ENCODE measurements at places on chromosomes 3 and 15.

- DNase-seq = no peak
Measured at GRCh38 chr3:28042095-28042635, 199.3 kb upstream of the CMC1 start.

DNA sequence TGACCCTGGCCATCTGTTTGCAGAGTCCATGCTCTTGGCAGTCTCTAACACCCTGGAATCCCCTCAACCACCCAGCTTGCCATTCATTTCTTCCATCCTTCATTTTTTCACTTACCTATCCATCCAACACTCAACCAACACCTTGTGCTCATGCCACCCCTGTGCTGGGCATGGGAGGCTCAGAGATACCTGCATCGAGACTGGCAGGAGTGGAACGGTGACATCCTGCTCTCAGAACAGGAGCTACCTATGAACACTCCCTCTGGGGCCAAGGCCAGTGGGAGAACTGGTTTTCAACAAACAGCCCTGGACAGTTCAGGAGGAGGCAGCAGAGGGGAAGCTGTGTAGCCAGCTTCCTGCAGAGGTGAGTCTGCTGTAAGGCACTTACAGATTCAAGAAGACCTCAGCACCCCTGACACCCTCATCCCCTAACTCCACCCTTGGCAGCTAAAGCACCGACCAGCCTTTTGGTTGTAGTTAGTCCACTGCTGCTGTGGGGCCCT is 19.5 kb upstream of the ATP2B2 start:
- no peak for DNase-seq

GRCh38 chr15:29601811-29602210 is 220.5 kb downstream of the TJP1 start:
- no peak for DNase-seq

DNA sequence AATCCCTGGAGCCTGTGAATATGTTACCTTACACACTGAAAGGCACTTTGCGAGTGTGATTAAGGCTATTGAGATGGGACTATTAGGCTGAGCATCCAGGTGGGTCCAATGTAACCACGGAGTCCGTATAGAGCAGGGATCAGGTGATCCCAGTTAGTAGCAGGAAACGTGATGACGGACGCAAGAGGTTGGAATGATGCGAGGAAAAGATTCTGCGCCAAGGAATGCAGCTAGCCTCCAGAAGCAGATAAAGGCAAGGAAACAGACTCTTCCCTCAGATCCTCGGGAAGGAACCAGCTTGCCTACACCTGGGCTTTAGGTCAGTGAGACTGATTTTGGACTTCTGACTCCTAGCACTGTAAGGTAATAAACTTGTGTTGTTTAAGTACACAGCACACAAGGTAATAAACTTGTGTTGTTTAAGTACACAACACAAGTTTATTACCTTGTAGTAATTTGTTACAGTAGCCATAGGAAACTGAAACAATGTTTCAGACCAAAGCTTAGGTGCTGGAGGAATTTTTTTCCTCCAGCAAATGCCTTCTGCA is 125.0 kb downstream of the CHST2 start:
- DNase-seq = no peak

DNA sequence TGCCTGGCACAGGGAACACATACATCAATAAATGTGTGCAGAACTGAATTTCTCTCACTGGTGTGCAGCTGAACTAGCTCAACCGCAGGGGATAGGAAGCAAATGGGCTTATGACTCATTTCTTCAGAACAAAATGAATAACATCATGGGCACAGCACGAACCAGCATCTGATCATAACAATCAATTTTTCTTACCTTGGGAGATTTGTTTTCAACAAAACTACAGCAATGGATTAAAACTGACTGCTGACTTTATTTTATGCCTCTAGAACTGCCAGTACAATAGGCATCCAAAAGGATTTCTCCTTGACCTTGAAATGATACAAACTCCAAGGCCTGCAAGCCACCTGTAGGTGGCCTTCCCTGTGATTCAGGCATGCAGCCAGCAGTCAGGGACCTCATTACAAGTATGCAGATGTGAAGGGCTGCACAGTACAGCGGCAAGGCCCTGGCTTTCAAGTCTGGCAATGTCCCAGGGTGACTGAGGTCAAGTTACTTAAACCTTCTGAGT is 26.1 kb downstream of the TAMM41 start:
- peak; percentile 47 for DNase-seq

DNA sequence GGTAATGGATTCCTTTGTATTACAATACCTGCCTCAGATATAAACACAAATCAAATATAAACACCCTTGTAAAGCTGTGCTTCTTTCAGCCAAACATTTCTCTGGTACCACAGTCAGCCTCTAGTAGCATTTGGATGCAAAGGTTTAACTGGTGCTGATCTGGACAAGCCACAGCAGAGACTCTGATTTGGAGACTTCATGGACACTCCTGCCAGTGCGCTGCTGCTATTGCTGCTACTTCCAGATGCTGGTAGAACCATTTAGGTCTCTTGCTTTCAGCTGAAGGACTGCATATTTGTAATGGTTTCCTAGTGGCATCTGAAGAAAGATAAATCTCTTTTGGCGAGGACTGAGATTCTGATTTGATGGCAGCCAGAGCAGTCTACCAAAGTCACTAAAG is 36.9 kb downstream of the NCK1 start:
- DNase-seq = peak; percentile 5

- peak; percentile 36 for DNase-seq
Measured at GRCh38 chr3:150114873-150115540, 144.3 kb upstream of the PFN2 start.

GRCh38 chr3:175869404-175869803 is 1010.3 kb downstream of the NAALADL2 start:
- DNase-seq = no peak

GRCh38 chr3:78690766-78691165 is 1077.0 kb downstream of the ROBO1 start:
- peak; percentile 6 for DNase-seq

DNA sequence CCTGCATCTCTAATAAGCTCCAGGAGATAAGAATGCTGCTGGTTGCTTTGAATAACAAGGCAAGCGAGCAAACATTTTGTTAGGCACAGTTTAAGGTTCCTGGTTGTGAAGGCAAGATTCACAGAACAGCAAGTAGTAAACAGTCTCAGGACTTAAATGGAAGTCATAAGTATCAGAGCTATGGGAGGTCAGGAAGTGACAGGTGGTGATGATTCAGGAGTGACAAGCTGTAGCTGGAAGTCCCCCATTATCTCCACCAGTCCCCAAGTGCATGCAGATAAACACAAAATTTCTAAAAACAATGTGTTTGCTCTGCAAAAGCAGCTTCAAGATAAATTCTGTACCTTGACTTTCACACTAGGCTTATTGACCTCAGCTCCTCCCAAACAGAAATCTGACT is 3.3 kb downstream of the FETUB start:
- DNase-seq = no peak

GRCh38 chr3:195853996-195854395 is 42.3 kb upstream of the MUC4 start:
- DNase-seq = no peak

GRCh38 chr15:38093931-38094330 is 158.7 kb upstream of the SPRED1 start:
- no peak for DNase-seq

DNA sequence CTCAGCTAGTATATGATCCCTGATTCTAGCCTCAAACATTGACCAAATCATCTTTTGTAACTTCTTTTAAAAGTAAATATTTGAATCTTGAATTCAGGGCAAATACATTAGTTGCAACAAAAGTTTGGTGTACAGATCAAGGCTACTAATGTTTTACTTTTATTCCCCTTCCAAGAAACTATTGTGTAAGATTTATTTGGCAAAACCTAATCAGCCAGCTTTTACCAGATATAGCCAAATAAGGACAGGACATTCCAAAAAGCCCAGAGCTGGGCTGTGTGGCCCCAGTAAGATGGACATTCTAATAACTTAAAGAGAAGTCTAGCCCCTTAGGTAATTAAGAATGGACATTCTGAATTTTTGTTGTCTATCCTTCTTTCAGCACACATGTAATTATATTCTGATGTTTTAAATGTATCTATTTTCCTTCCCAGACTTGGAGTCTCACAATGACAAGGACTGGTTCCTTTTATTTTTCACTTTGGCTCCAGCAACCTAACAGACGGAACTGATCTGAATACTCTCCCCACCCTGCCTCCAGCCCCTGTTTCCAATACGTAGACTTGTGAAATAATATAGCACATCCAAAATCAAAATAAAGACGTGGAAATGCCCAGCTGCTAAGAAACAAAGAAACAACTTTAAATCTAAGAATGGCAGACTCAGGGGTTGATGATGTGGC is 48.1 kb downstream of the STARD5 start:
- DNase-seq = peak; percentile 43

- no peak for DNase-seq
Measured at GRCh38 chr3:102265720-102266119, 169.1 kb upstream of the ZPLD1 start.

GRCh38 chr15:100131321-100132224 is 210.2 kb downstream of the ADAMTS17 start:
- DNase-seq = no peak

DNA sequence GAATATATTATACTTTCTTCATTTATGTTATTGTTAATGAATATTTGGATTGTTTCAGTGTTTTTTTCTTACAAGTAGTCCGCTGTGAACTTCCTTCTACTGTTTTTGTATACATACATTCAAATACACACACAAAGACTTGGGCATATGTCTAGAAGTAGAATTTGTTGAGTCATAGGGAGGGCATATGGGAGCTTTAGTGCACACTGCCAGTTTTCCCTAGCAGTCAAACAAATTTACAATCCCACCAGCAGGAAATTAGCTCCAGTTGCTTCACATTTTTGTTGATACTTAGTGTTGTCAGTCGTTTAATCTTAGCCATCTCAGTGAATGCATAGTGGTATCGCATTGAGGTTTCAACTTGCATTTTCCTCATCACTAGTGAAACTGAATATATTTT is 492.3 kb downstream of the DIPK2A start:
- DNase-seq = no peak

GRCh38 chr3:51945926-51946705 is 4.0 kb downstream of the PARP3 start:
- DNase-seq = no peak

DNA sequence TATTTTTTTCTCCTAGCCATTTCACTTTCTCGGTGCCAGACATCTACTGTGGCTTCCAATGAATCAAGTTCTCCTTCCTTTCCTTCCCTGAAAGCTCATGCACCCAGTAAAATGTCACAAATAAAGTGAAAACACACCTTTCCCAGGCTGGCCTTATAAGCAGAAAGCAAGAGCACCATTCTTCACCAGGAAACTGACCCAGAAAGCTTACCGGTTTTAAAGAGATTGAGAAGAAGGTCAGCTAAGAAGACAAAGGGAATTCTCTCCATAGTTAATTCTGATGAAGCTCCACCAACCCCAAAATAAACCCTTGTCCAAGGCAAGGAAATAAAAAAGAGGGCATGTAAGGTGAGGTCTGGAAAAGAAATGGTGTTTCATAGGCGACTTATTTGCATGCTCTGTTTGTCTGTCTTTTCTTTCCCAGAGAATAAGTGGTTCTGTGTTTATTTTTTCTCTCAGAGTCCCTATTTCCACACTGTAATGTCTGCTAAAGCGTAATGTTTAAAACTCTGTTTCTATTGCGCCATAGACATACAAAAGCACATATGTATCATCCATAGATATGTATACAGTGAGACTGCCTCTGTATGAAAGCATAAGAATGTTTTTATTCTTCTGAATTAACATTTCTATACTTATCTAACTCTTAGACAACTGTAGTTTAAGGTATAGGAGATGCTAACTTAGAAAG is 2.8 kb downstream of the LSAMP start:
- DNase-seq = no peak

GRCh38 chr15:72339777-72340177 is 19.8 kb upstream of the CELF6 start:
- peak; percentile 87 for DNase-seq

GRCh38 chr15:88918738-88919137 is 5.6 kb upstream of the MFGE8 start:
- DNase-seq = peak; percentile 85

DNA sequence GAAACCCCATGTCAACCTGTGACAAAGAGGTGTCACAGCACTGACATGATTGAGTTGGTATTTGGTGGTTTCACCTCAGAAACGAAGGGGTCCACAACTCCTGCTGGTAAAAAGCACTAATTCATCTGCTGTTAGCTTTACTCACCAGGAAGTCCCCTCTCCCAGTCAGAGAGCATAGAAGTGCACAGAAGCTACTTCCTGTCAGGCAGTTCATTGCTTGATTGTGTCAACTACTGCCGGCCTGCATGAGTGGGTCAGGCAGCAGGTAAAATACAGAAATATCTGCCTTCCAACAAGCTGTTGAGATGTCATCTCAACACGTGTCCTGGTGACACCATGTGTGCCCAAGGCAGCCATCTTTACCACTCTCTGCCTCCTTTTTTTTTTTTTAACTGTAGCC is 596.6 kb upstream of the NR2F2 start:
- DNase-seq = no peak

DNA sequence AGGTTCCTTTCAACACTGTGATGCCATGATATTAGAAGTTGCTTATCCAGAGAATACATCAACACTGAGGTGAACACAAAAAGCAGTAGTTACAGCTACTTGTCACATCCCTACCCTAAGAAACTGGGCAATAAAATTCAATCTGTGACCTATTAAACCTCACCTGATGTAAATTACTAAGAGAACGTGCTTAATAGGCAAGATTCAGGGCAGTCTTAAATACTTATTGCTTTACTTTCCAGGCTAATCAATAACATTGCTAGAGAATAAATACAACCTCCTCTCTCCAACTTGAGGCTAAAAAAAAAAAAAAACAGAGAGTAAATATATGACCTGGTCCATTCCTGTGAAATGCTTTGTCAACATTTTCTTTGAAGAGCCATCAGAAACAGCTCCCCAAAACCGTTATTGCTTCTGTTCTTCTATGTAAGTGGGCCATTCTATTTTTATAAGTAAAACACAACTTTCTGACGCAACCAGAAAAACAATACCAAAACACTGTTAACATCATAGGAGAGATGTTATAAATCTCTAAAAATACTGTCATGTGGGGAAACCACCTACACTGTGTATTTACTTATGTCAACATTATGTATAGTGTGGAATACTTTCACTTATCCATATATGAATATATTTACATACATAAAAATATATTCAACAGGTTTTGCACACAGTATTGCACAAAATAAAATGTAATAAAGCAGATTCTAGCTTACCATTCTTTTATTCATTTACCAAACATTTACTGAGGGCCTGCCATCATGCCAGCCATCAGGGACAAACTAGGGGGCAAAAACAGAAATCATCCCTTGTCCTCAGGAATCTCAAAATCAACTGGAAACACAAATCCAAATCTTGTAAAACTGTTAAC is 2.7 kb downstream of the NKIRAS1 start:
- no peak for DNase-seq

Measured in GM03348 (cell line).